ENCODE measurements at places on chromosomes 11 and 22.

DNA sequence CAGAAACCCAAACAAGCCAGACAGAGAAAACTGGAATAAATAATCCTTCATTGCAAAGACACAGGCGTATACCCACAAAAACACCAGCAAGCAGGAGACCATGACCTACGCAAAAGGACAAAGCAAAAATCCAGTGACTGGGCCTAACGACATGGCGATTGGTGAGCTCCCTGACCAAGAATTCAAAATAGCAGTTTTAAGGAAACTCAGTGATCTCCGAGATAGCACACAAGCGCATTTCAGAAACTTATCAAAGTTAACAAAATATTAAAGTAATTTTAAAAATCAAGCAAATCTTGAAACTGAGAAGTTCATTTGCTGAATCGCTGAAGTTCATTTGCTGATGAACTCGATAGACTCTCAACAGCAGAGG, 27.6 kb downstream of the DBX1 start:
- no peak for DNase-seq

GRCh38 chr22:45073064-45073463, 63.3 kb upstream of the PHF21B start:
- DNase-seq, result no peak

DNA sequence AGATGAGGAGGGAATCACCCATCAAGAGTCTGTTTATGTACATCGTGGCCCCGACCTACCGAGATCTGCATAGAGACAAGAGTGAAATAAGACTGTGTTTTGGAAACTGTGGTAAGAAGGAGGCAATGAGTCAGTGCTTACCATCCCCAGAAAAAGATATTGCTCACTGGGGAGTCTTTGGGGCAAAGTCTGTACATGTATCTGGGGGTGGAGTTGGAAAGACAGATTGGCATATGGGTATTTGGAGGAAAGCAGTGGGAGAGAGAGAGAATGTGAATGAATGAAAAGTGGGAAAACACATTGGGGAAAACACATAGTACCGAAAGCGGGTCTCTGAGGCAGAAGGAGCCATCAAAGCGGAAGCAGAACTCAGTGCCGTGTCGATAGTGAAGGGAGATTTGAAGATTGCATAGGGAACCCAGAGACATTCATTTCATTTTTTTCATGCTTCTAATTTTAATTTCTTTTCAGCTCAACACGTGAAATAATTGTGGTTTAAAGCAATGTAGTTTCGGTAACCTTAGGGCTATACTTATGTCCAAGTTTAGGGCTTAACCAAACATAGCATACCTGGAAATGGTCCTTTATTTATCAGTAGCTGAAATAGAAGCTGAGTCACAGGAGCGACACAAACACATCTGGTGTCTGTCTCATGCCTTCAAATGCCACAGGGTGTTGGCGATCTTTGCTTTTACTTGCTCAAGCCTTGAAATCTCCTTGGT, 98.6 kb upstream of the CD44 start:
- DNase-seq, result peak; percentile 63

DNA sequence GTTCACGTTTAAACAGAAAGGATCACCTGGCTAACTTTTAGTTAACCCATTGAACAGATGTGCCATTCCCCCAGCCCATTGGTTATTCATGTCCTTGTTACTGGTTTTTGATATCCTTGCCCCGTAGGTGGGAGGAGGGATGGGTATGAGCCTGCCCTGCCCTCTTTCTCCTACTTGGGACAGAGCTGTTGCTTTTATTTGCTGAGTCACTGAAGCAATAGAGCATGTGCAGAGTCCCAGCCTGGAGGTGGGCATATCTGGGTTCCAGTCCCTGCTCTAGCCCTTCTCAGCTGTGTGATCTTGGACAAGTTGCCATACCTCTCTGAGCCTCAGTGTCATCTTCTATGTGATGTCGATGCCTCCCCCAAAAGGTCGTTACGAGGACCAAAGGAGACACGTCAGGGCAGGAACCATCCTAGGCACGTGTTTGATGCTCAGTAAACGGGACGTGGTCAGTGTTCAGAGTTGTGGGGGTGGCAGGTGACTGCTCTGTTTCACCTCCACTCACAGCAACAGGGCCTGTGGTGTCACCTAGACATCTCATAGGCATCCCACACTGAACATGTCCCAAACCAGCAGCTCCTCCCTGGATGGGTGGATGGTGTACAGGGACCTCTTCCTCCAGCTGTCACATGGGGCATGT, 61.0 kb downstream of the BMAL1 start:
- DNase-seq, result peak; percentile 21

DNA sequence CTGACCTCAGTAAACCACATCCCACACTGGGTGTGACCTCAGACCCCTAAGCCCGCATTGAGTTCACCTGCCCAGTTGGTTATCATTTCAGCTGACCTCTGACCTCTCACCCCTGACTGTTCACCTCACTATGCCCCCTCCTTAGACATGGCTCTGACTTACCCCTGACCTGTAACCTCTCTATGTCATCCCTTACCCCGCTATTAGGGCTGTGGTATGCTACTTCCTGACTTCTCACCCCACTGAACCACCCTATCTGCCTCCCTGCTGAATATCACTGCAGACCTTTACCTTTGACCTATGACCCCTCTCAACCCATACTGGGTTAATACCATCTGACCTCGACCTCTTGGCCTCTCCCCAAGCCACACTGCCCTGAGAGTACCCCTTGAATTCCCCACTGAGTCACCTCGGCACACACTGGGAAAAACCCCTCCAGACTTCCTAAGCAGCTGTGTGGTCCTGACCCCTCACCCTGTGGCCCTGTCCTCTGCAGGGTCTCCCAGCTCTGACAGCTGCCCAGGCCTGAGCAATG, 8.3 kb downstream of the PLCB3 start:
- DNase-seq, result no peak

DNA sequence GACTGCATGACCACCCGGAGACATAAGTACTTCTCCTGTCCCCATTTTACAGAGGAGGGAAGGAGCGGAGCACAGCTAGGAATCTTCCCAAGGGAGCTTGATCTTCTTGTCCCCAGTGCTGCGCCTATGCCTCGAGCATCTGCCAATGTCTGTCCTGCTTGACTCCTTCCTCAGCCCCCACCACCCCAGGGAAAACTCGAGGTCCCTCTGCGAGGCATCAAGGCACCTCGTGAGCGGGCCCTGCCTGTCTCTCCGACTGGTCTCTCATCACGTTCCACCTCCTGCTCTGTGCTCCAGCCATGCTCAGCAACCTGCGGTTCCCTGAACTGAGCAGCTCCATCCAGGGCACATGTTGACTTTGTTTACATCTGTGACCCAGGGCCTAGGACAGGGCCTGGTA, 2.5 kb downstream of the NCF4 start:
- no peak for DNase-seq

GRCh38 chr11:118401880-118402590, 629 bp downstream of the ATP5MG start:
- no peak for DNase-seq

DNA sequence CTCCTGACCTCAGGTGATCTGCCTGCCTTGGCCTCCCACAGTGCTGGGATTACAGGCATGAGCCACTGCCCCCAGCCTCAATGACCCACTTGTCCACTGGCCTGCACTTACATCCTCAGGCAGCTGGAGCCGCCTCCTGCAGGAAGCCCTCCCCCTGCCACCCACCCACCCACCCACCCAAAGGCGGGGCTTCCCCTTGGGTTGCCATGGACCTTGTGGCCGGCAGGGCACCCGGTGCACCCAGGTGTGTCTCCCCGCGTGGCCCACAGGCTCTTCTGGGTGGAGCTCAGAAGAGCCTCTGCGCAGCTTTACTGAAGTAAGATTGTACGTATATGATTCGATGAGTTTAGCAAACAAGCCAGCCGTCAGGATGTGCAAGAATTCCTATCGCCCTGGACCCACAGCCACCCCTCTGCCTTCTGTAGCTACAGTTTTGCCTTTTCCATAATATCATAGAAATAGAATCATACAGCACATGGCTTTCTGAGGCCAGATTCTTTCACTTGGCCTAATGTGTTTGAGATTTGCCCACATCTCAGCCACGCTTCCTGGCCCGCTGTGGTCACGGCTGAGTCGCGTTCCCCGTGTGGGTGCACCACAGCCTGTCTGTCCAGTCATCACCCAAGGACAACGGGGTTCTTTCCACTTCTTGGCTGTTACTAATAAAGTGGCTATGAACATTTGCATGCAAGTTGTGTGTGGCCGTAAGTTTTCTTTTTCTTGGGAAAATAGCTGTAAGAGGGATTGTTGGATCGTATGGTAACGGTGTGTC, 5.3 kb upstream of the BRSK2 start:
- DNase-seq, result no peak

- DNase-seq, result no peak
Observed at GRCh38 chr11:130873761-130874160, 42.5 kb downstream of the SNX19 start.

DNA sequence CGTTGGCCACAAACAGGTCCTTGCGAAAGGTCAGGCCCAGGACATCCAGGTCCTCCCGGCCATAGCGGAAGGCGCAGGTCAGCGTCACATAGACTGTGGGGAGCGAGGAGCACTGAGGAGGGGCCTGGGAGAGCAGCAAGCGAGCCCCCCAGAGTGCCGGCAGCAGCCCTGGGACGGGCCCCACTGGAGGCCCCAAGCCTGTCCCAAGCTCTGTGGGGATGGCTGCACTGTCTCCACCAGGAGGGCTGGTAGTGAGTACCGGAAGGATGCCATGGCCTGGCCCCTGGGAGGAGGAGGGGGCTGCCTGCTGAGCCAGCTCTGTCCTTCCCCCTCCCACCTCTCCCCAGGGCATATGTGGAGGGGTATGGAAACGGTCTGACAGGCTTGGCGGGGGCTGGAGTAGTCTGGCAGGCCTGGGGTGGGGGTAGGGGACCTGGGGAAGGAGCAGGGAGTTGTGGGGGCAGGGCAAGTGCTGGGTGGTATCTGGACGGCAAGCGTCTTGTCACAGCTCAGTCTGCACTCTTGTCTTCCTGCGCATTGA, 42.9 kb downstream of the TPBGL start:
- no peak for DNase-seq

- DNase-seq, result no peak
Observed at GRCh38 chr11:117020869-117021564, 77.2 kb downstream of the SIK3 start.

DNA sequence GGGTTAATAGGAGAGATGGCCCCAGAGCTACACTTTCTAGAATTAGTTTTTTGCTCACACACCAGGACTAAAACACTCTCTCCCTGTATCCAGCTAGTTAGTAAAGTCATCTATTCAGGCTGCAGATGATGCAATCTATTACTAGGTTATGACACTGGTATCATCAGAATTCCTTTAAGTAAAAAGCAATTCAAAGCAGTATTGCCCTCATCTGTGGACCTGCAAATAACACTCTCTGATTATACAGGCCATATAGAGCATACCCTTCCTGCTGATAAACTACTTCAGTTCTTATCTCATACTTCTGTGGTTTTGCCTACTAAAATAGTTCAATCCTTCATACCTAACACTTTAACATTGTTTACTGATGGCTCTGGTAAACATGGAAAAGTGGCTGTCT, 13.5 kb upstream of the MTMR2 start:
- no peak for DNase-seq

- no peak for DNase-seq
Observed at GRCh38 chr11:68251765-68252164, 20.0 kb downstream of the C11orf24 start.

- no peak for DNase-seq
Observed at GRCh38 chr22:28835630-28836189, 35.3 kb upstream of the XBP1 start.

GRCh38 chr11:62458212-62459002, 39.6 kb downstream of the SCGB1A1 start:
- no peak for DNase-seq

- DNase-seq, result peak; percentile 44
Observed at GRCh38 chr11:12207384-12208150, 97.2 kb downstream of the MICAL2 start.

- no peak for DNase-seq
Observed at GRCh38 chr11:117917591-117918151, 11.5 kb downstream of the TMPRSS13 start.

- DNase-seq, result peak; percentile 90
Observed at GRCh38 chr11:2301631-2302305, at the start of the genes C11orf21 and TSPAN32. Gene C11orf21, minus strand, starts transcription at chr11:2301918. Its CDS starts 110 bp downstream, at chr11:2301808. Gene TSPAN32, plus strand, starts transcription at chr11:2302013. Its CDS starts 137 bp downstream, at chr11:2302150.

GRCh38 chr11:81886406-81887075, 847.1 kb downstream of the FAM181B start:
- DNase-seq, result no peak

- no peak for DNase-seq
Observed at GRCh38 chr22:38267086-38267485, 5.7 kb downstream of the TMEM184B start.

- no peak for DNase-seq
Observed at GRCh38 chr11:92596596-92597317, 372.1 kb downstream of the FAT3 start.
